ENCODE measurements at places on chromosomes 4 and X.

- no peak for DNase-seq
Observed at GRCh38 chr4:164847967-164848649, 28.9 kb upstream of the APELA start.

GRCh38 chr4:3807311-3807710 is 41.1 kb downstream of the ADRA2C start:
- no peak for DNase-seq

GRCh38 chr4:34633241-34633640 is 1611.1 kb downstream of the ARAP2 start:
- no peak for DNase-seq

GRCh38 chr4:80036949-80037685 is 35.9 kb downstream of the ANTXR2 start:
- DNase-seq, result no peak

DNA sequence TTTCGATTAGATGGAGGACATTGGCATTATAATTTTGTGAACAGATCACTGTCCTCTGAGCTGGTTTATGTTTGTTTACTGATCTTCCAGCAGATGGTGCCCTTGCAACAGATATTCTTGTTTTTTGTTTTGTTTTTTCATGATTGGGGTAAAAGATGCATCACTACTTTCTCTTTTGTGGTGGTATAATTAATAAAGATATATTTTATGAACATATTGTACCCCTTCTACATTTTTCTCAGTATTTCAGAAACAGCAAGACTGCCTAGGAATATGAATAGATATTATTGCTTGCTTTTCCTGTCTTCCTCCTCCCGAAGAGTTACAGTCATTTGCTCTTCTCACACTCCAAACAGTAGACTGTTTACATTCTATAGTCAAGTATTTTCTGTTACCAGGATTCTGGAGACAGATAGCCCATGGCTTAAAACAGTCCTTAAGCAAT is 905.2 kb downstream of the TRAM1L1 start:
- no peak for DNase-seq
